ENCODE measurements at places on chromosomes 4 and X. TPM values are rescaled to one million over a fixed set of nuclear protein-coding genes. Genes with fewer than 3 reads are reported as not detected.

CSAG3 gene
- not detected for polyA plus RNA-seq

DRD5 gene
- not detected for polyA plus RNA-seq

SLC16A2 gene
- polyA plus RNA-seq, result 0.05 TPM

MAP7D2 gene
- 9.6 TPM for polyA plus RNA-seq

STK32B gene
- polyA plus RNA-seq, result not detected

EDA2R gene
- 10.9 TPM for polyA plus RNA-seq

HSPA4L gene
- polyA plus RNA-seq, result 3.7 TPM

EXOC1L gene
- polyA plus RNA-seq, result not detected

PCDH11X gene
- not detected for polyA plus RNA-seq

FGA gene
- 755 TPM for polyA plus RNA-seq

SMARCA1 gene
- 78.9 TPM for polyA plus RNA-seq

F9 gene
- polyA plus RNA-seq, result 0.03 TPM

IGFBP7 gene
- polyA plus RNA-seq, result 1.6 TPM

ARX gene
- not detected for polyA plus RNA-seq

FATE1 gene
- not detected for polyA plus RNA-seq

SAGE1 gene
- not detected for polyA plus RNA-seq

ANXA3 gene
- 8.1 TPM for polyA plus RNA-seq

IL21 gene
- not detected for polyA plus RNA-seq

PNMA6A gene
- polyA plus RNA-seq, result 1.1 TPM

SPARCL1 gene
- polyA plus RNA-seq, result not detected

THAP9 gene
- 6.0 TPM for polyA plus RNA-seq

PAGE2 gene
- not detected for polyA plus RNA-seq

TMSB15B gene
- polyA plus RNA-seq, result not detected

NAA11 gene
- not detected for polyA plus RNA-seq

CTPS2 gene
- polyA plus RNA-seq, result 10.3 TPM

ITM2A gene
- polyA plus RNA-seq, result not detected

NLGN3 gene
- 0.16 TPM for polyA plus RNA-seq

Measured in HepG2 (cell line).